Stimulated activated CD8-positive, alpha-beta memory T cell treated with anti-CD3 and anti-CD28 coated beads, Interleukin-2, amount 100 ng/mL, for 1 hour (primary cell): ENCODE measurements at places on chromosomes 4 and X.

GRCh38 chr4:105369988-105370387 lies 103.9 kb downstream of the PPA2 start:
- DNase-seq = no peak

DNA sequence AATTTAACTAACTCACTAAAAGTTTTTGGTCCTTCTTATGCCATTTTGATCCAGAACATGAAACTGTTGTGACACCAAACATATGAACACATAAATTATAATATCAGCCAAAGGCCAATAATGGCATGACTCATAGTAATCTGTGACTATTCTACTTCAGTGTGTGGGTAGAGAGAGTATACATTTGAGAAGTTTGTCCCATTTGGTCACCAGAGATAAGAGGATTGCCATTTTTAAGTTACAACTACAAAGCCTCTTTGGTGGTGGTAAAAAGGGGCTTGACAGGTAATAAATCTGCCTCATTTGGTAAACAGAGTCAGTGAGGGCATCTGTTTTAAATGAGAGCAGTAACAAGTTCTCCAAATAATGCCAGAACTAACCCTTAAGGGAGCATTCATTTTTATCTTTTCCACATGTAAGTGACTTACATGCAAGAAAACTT lies 117.9 kb downstream of the TBC1D19 start:
- no peak for DNase-seq

DNA sequence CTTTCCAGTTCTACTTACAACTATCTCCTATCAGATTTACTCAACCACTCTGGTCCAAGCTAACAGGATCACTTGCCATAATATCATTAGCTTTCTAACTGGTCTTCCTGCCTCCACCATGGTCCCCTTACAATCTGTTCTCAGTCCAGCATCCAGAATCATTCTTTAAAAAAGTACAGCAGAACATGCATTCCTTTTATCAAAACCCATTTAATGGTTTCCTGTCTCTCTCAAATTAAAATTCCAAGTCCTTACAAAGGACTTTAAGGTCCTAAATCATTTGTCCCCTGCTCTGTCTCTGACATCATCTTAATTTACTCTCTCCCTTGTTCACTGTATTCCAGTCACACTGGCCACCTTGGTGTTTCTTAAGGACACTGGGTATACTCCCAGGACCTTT lies 104.6 kb downstream of the REELD1 start:
- no peak for DNase-seq

DNA sequence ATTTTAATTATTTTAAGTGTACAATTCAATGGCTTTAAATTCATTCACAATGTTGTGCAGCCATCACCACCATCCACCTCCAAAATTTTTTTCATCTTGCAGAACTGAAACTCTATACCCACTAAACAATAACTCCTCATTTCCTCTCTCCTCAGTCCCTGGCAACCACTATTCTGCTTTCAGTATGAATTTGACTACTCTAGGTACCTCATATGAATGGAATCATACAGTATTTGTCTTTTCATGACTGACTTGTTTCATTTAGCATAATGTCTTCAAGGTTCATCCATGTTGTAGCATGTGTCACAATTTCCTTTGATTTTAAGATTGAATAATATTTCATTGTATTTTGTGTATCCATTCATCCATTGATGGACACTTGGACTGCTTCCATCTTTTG lies 46.9 kb downstream of the KIF4A start:
- no peak for DNase-seq

DNA sequence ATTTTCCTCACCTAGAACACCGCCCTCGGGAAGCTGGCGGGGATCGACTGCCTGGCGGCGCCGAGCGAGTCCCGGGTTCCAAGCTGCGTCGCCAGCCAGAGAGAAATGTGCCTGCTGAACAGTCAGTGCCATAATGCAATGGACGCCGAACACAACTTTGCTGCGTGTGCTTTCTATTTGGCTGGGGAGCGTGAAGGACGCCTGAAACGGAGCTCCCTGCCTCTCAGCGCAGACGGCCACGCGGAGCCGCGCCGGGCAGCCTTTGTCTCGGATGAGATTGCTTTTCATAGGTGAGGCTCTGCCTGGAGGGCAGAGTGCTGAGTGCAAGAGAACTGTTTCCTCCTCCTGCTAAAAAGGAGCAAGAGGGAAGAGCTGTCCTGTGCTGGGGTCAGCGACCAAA lies 107.7 kb upstream of the BCOR start:
- DNase-seq = no peak

DNA sequence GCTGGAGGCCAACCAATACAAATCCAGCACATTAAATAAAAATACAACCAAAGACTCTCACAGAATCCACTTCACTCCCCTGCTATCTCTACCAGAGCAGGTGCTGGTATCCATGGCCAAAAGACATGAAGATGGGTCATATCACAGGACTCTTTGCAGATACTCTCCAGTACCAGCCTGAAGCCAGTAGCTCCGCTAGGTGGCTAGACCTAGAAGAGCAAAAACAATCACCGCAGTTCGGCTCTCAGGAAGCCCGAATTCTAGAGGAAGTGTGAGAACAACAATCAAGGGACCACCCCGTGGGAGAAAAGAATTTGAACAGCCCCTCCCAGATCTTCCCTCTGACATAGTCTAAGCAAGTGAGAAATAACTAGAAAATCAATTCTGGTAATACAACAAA lies 20.2 kb downstream of the CLIC2 start:
- DNase-seq = no peak

GRCh38 chr4:81802285-81802846 lies 330.7 kb upstream of the RASGEF1B start:
- DNase-seq = no peak

- DNase-seq = no peak
These were observed 175.7 kb upstream of the BCOR start for GRCh38 chrX:40273356-40274050.

DNA sequence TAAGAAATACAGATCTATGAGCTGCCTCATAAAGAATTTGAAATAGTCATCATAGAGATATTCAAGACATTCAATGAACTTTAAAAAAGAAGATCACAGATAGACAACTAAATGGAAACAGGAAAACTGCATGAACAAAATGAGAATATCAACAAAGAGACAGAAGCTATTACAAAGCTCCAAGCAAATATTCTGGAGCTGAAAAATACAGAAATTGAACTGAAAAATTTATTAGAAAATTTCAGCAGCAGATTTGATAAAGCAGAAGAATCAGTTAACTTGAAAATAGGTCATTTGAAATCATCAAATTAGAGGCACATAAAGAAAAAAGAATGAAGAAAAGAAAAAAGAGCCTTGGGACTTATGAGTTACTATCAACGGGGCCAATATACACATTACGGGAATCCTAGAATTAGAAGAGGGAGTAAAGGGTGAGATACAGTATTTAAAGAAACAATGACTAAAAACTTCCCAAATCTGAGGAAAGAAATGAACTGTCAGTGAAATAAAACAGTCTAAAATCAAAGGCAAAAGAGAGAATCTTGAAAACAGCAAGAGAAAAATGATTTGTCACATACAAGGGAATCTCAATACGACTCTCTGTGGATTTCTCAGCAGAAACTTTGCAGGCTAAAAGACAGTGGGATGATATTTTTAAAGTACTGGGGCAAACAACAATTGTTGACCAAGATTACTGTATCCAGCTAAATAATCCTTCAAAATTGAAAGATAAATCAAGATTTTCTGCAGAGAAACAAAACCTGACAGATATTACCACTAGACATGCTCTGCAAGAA lies 641.6 kb downstream of the ANKRD50 start:
- no peak for DNase-seq

DNA sequence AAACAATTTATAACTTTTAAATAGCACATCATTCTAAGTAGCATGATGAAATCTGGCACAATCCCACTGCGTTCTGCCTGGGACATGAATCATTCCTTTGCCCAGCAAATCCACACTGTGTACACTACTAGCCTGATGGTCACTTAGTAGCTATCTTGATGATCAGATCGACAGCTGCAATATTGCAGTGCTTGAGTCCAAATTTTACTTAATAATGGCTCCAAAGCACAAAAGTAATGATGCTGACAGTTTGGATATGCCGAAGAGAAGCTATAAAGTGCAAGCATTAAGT lies 86.6 kb upstream of the NPNT start:
- DNase-seq = no peak

- DNase-seq = no peak
These were observed 79.4 kb downstream of the SYNPO2 start for GRCh38 chr4:118968005-118968404.

- no peak for DNase-seq
These were observed 477 bp downstream of the FGF5 start for GRCh38 chr4:80266902-80267380.

GRCh38 chr4:99624141-99624719 lies 33.4 kb downstream of the C4orf54 start:
- DNase-seq = no peak

GRCh38 chrX:155086202-155086840 lies 15.0 kb downstream of the BRCC3 start:
- DNase-seq = no peak

- no peak for DNase-seq
These were observed 119.2 kb downstream of the NHS start for GRCh38 chrX:17494216-17494615.

GRCh38 chr4:25367004-25367621 lies 9.9 kb upstream of the ANAPC4 start:
- no peak for DNase-seq

- DNase-seq = no peak
These were observed 161.3 kb upstream of the PSAPL1 start for GRCh38 chr4:7595934-7596461.
